Fibroblast of villous mesenchyme (primary cell): ENCODE measurements at places on chromosomes 2 and 18.

- DNase-seq: no peak
These were observed 51.4 kb downstream of the EMILIN2 start for GRCh38 chr18:2898186-2898640.

GRCh38 chr2:240991378-240992263 lies 6.8 kb upstream of the SNED1 start:
- DNase-seq: peak; percentile 83

DNA sequence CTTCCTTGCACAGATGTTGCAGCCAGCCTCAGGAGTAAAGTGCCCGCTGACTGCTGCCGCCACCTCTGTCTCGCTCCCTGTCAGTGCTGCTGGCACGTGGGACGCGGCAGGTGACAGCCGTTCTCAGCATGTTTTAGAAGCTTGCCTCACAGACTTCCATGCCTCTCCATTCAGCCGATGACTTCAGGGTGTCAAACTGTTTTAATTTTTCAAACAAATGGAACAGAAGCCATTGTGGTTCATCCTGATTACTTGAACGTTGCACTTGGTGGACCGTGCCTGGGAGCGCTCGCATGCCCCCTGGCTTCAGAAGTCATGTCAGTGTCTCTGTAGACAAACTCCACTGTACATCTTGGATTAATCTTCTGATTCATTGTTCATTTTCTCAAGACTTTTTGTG lies 62.7 kb upstream of the EML6 start:
- DNase-seq: no peak

GRCh38 chr2:238241970-238242369 lies 2.1 kb upstream of the HES6 start:
- DNase-seq: no peak

GRCh38 chr2:226327830-226328229 lies 471.8 kb downstream of the IRS1 start:
- DNase-seq: no peak

DNA sequence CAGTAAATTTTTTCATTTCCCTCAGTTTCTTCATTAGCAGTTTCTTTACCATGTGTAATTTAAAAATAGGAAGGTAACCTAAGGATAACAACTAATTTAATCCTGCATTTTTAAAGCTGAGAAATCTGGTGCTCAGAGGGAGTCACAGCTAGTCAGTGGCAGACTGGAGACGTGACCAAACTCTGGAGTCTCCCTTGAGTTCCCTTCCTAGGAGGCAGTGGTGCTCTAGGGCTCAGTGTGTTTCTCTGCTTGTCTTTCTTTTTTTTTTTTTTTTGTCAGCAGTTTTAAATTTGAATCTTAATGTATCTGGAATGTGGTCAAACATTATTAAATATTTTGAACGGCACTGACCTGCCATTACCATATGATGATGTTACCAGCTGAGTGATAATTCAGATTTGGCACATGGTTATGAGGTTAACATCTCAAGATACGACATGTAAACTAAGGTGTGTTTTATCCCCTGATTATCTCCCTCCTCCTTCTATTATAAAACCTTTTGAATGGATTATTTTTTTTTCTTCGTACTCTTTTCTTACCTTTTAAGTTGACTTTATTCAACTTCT lies 226.2 kb downstream of the GALNT13 start:
- DNase-seq: no peak

GRCh38 chr2:84781942-84782716 lies 98.8 kb downstream of the TRABD2A start:
- no peak for DNase-seq

GRCh38 chr2:85852937-85853498 lies 35.8 kb downstream of the ST3GAL5 start:
- DNase-seq: peak; percentile 66

DNA sequence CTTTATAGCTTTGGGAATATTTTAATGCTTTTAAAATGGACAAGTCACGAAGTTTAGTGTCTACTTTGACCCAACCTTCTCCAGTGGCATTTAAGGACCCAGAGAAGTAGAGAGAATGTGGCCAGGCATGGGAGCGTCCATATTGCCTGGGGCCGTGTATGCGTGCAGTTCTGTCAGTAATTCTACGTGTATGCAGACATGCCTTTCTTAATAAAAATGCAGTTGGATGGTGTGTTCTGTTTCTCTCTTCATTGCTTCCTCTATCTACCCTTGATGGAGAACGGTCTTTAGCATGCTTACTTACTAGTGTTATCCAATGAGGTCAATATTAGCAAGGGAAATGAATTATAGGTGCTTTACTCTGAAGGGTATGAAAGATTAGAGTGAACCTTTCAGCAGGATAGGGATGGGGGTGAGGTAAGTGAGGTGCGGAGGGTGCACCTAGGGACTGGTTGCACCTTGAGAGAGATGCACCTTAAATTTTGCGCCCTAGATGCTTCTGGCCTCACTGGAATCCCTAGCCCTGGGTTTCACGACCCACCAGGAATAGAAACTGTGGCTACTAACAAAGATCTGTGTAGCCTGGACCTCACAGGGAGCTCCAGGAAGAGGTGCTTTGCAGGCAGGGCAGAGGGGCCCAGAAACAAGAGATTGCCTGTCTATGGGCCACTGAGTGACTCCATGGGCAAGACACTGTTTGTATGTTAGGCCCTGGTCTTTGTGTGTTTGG lies 194.3 kb downstream of the MYCN start:
- DNase-seq: no peak

GRCh38 chr2:224405412-224405811 lies 3.5 kb upstream of the FAM124B start:
- no peak for DNase-seq

DNA sequence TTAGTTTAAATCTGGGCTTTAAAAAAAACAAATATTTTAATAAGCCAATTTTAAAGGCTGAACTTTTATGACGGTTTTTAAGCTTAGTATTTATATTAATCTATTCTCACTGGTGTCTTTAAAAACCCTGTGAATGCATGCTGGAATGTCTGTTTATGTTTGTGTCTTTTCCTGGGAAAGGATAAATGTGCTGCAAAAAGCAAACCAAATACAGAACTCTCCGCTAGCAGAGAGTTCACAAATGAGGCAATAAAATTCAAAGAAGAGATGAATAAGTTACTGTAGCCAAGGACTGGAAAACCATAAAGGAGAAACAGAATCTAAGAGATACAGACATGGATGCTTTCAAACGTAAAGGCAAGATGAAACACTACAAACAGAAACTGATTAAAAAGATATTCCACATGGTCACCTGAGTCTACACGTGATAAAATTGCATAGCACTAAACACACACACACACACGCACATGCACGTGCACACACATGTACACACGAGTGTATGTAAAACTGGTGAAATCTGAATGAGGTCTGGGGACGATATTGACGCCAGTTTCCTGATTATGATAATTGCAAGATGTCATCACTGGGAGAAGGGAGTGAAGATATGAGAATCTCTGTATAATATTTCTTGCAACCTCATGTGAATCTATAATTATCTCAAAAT lies 4.5 kb downstream of the TWIST2 start:
- peak; percentile 87 for DNase-seq

DNA sequence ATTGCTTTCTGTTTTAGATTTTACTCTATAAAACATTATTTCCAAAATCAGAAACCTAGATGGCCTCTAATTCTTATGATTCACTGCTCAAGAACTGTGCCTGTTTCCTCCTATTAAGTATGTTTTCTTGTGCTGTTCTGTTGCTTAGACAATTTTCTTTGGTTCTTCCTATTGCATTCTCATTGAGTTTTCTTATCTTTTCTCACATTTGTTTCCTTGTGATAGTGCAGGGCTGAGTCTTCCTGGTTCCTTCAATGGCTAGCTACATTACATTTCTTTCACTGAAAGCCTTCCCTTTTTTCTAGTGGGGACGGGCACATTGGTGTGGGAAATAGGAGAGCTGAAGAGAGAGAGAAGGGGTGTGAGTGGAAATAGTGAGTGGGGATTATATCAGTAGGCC lies 183.4 kb downstream of the CALCRL start:
- no peak for DNase-seq

DNA sequence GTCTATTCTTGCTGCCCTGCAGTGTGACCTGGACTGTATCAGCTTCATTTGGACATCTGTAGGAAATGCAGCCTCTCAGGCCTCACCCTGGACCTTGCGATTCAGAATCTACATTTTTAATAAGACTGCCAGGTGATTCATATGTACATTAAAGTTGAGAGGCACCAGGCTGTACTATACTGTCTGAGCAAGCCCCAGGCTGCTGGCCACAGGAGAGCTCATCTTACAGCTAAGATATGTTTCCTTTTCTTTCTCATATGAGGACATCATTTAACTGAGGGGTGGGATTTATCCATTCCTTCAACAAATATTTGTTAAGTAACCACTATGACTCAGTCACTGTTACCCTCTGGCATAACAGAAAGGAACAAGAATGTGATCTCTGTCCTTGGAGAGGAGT lies 78.2 kb upstream of the GCFC2 start:
- no peak for DNase-seq

GRCh38 chr2:30230497-30231211 lies 680 bp upstream of the LBH start:
- peak; percentile 54 for DNase-seq

DNA sequence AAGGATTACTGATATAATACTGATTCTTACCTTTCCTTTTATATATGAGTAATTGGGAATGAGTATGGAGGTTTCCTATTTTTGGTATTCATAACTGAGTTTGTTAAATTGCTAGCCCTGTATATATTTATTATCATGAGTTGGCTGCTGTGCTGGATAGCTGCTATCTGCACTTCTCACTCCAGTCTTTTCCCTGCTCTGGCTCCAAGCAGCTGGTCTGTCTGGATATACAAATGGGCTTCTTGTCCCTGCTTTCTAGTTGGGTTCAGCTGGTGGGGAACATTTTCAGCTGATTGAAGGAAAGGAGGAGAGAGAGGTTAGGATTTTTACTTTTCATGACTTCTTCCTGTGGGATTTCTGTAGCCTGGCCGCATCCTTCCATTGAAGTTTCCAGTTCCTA lies 41.2 kb downstream of the AGFG1 start:
- no peak for DNase-seq

DNA sequence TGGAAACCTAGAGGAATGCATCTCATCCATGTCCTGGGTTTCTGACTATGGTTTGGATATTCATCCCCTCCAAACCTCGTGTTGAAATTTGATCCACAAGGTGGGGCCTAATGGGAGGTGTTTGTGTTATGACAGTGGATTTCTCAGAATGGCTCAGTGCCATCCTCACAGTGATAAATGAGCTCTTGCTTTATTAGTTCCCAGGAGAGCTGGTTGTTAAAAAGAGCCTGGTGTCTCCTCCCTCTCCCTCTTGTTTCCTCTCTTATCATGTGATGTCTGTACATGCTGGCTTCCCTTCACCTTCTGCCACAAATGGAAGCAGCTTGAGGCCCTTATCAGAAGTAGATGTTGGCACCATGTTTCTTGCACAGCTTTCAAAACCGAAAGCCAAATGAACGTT lies 424.3 kb downstream of the DCC start:
- DNase-seq: no peak

- DNase-seq: no peak
These were observed 82.0 kb downstream of the THADA start for GRCh38 chr2:43513796-43514195.

DNA sequence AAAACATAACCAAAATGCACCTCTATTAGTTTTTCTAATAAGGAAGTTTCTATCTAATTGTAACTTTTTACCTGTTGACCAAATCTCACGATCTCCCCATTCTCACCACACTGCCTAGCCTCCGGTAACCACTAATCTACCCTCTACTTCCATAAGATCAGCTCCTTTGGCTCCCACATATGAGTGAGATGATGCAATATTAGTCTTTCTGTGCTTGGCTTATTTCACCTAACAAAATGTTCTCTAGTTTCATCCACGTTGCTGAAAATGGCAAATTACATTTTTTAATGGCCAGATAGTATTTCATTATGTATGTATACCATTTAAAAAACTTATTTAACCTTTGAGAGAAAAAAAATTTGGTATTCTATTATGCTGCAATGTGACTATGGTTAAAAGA lies 379.0 kb upstream of the NXPH2 start:
- DNase-seq: no peak

DNA sequence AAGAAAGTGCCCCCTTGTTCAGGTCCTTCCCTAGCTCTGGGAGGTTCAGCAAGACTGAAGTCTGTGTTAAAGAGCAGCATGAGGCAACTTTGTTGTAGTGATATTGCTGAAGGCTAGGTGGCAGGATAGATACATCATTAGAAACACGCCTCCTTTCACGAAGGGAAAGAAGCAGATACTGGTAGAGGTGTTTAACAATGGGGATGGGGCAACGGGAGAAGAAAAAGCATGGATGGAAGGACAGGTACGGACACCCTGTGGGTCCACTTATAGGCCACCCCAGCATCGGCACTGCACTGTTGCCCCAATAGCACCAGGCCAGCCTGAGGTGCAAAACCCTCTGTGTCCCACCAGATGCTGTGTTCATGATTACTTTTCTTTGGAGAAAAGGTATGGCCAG lies 3.5 kb upstream of the IGFBP5 start:
- DNase-seq: peak; percentile 80

DNA sequence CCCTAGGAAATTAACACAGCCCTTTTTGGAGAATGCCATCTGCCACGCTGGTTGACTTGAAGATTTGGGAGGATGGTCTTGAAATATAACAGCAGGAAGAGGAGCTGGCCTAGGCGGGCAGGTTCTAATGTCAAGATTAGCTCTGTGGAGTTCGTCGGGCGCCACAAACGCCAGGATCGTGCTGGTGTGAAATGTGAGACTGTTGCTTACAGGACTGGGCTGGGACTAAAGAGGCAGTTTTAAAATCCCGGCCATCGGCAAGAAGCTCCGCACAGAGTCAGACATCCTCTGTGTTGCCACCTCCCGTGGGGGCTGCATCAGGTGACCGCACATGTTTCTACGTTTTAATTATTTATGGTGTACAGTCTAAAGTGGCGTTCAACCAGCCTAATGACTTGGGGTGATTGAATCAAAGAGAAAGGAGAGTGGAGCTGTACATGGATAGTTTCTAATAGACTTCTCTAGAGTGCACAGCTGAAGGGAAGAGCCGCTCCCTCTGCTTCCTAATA lies 99.4 kb upstream of the BCL11A start:
- no peak for DNase-seq

DNA sequence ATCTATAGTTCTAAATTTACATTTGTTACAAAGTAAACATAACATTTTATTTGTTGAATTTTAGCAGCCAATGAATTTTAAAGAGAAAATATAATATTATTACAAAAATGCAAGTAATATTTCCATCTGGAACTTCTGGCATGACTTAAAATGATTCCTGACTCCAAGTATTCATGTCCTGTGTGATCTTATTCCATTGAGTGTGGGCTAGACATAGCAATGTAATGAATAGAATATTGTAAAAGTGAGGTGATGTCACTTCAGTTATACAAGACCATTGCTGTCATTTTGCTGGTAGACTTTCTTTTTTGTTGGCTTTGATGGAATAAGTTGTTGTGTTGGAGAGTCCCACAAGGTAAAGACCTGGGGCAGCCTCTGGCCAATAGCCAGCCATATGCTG lies 912.2 kb upstream of the PIK3C3 start:
- no peak for DNase-seq

- DNase-seq: no peak
These were observed 203.0 kb upstream of the KCNJ3 start for GRCh38 chr2:154495455-154495868.

- DNase-seq: no peak
These were observed 30.6 kb downstream of the TMEM17 start for GRCh38 chr2:62475172-62476011.
